ENCODE measurements at places on chromosomes 3 and 15.
A peak's percentile ranks its signal among the peaks of the same experiment; 100 is the strongest.

DNA sequence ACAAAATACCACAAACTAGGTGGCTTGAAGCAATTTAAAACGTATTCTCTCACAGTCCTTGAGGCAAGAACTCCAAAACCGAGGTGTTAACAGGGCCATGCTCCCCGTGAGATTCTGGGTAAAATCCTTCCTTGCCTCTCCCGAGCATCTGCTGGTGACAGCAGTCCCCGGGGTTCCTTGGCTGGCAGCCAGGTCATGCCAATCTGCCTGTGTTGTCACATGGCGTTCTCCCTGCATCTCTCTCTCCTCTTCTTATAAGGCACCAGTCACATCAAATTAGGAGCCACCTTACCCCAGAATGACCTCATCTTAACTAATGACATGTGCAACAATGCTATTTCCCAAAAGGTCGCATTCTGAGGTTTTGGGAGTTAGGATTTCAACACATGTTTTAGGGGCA lies 26.3 kb upstream of the LRRN1 start:
- no peak for DNase-seq

DNA sequence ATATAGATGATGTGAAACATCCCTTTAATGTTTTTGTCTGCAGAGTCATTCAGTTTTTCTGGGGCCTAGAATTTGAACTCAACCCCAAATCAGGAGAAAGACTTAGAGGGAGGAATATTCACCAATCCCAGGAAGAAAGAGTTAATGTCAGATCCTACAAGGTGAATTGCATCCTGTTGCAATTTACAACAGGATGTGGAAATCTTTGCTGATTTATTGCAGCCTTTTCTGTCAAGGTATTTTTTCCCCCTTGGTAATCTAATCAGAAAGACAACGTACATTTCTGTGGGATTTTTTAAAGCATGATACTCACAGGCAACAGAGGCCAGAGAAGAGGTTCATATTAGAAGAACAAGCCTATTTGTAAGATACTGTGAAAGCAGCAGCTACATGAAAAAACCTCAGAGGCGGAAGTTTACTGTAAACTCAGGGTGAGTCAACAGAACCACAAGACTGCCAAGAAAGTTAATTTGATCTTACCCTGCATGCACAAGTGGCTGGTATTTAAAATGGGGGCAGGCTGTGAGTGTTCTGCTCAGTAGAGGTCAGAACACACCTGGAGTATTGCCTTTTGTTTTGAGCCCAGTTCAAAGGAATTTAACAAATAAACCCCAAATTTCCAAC lies 531.9 kb downstream of the AGBL1 start:
- DNase-seq = peak; percentile 15

DNA sequence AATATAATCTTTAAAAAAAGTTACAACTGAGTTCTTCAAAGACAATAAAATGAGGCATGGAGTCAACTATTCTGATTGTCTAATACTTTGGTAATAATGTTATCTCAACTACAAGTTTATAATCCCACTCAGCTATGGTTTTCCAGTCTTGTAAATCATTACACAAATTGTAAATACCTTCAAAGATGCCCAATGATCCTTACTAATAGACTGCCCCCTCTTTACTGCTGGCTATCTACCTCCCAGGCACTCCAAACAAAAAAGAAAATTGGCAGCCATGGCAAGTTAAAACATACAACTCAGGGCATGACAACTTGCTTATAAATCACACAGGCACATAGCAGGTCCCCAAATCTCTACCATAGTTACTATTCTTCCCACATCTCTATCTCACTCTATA lies 58.5 kb downstream of the ZNF280D start:
- no peak for DNase-seq

- DNase-seq = no peak
These were observed 36.8 kb downstream of the VGLL4 start for GRCh38 chr3:11606865-11607440.

GRCh38 chr15:91561371-91562100 lies 292.0 kb upstream of the SLCO3A1 start:
- no peak for DNase-seq

DNA sequence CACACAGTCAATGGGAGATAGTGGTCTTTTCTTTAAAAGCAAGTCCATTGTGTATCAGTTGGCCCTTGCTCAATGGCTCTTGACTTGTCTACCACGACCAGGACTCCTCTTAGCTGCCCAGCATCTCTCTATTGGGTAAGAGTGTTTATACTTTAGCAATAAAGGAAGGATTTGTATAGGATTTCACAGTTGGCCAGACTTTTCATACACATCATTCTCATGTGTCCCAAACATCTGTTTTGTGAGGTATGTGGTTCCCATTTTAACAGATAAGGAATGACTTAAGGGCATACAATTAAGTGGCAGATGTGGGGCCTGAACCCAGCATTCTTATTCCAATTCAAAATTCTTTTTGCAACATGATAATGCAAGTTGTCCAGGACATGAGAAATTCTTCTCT lies 191.5 kb downstream of the CHST2 start:
- DNase-seq = no peak

DNA sequence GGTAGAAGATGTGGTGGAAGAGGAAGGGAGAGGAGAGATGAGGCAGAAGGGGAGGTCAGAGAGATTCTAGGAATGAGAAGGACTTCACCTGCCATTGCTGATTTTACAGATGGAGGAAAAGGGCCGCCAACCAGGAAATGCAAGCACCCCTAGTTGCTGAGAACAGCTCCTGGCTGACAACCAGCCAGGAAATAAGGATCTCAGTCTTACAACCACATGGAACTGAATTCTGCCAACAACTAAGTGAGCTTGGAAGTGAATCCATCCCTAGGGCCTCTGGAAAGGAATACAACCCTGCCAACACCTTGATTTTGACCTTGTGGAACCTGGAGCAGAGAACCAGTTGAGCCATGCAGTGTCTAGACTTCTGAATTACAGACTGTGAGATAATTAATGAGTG lies 86.6 kb downstream of the EDEM1 start:
- no peak for DNase-seq

GRCh38 chr3:118863731-118864322 lies 170.8 kb downstream of the IGSF11 start:
- DNase-seq = no peak

DNA sequence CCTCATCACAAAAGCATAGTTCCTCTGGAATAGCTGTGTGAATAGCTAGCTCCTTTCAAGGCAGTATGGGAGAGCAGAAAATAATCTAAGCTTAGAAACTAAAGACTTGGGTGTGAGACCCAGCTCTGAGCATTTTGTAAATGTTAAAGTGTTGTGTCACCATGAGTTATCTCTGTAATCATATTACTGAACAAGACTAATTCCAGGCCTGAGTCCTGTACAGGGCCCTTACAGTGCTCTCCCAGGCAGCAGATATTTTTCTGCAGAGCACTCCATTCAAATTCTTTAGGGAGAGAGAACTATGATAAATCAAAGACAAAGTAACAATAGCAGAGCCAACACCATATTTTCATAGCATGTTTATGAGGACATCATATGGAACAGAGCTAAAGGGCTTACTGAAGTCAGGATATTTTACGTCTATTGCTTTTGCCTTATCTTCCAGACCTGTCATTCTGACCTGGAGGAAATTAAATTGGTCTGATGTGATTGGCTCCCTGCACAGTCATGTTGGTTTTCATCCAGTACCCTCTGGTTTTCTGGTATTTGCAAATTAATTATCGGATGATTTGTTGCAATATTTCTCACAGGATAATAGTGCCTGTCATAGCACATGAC lies 172.6 kb upstream of the PPP2R3A start:
- DNase-seq = no peak

- no peak for DNase-seq
These were observed 25.0 kb upstream of the ATP1B3 start for GRCh38 chr3:141851411-141851810.

DNA sequence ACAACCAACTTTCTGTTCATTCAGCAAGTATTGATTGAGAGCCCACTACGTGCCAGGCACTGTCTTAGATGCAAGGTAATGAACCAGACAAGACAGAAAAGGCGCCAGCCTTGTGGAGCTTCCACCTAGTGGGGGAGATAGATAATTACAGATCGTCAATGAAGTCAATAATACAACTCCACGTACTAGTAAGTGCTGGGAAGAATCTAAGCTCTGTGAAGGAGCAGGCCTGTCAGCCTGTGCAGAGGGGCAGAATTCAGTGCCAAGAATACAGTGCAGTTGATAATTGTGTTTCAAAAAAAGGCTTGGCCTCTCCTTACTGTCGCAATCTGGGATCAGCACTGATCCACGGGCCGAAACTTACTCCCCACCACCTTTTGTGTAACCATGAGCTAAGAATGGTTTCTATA lies 186.3 kb downstream of the FEZF2 start:
- no peak for DNase-seq

GRCh38 chr3:45691842-45692241 lies 2.6 kb downstream of the SACM1L start:
- no peak for DNase-seq

DNA sequence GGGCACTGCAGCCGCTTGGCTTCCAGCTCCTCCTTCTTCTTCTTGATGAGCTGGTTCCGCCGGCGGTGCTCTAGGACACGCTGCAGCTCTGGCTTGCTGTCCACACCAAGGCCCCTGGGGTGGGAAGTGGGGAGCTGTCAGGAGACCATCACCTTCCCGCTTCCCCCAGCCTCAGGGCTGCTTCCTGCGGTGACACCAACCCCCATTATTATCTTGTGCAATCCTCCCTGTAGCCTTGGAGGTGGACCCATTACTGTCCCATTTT lies 10.0 kb downstream of the FAM107A start:
- no peak for DNase-seq

DNA sequence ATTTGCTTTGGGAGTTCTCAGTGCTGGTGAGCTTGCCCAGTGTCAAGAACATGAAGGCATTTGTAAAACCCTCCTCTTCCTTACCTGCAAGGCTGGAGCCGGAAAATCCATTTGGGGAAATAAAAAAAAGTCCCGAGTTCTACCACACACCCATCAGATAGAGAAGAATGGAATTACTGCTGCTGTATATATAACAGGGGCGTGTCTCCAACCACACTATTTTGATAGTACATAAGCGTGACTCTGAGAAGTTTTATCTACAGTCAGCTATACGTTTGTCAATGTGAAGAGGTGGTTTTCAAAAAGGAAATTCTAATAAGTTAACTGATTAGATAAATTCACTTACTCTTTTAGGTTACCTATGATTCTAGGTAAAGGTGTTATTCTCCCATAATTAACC lies 1.3 kb upstream of the CPA3 start:
- DNase-seq = no peak

GRCh38 chr3:32262201-32262600 lies 23.7 kb downstream of the CMTM8 start:
- DNase-seq = no peak

DNA sequence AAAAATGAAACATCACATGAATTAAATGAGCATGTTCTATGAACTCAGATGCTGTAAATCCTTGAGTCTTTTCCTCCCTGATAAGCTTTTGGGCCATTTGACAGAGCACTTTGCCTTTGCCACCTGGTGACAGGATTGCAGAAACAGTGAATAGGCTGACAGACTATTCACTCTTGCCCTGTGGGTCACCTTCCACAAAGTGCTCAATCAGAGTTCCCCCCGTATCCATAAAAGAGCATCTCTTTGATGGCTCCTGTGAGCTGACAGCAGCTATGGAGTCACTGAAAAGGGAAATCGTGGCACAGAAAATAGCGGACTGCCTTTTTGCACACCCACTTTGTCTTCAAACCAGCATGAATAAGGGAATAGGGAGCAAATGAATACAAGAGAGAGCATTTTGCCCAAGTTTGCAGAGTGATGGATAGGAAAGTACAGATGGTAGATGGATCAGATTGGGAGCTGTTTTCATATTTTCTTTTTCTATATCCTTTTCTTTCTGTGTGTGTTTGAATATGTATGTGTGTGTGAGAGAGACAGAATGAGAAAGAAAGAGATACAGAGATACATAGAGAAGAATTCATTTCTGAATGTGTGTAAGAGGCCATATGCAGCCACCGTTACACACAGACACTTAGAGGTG lies 37.8 kb upstream of the GOLM2 start:
- DNase-seq = no peak

DNA sequence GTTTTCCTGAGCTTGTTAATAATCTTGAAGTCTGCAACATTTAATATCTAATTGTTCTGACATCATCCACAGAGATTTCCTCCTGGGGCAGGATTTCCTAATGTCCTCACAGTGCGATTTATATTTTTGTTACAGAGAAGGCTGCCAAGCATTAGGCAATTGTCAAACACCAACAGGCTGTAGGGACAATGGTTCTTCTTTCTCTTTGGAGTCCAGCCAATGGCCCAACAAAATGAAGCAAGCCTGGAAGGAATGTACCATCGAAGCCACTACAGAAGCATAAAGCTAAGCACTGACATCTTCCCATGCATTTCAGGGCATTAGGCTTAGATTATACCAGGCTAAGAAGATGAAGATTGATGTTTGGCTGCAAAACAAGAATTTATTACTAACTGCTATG lies 173.0 kb upstream of the FRMD4B start:
- DNase-seq = no peak

GRCh38 chr3:193229851-193230420 lies 11.1 kb upstream of the PLAAT1 start:
- DNase-seq = no peak

DNA sequence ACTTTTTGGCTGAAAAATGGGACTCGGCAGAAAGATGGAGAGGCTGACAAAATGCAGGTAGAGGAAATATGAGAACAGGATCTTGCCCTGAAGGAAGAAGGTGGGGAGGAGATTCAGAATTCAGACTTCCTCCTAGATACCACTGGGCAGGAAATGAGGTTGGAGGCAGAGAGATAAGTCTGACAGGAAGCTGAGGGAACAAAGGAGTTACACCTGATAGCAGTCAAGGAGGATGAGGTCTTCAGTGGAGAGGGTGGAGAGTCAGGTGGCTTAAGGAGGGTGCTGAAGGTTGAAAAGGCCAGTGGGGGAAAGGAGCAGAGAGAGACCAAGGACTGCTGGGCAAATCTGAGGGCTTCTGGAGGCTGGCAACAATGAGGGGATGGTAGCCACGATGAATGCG lies 56.8 kb downstream of the CCR4 start:
- DNase-seq = no peak

DNA sequence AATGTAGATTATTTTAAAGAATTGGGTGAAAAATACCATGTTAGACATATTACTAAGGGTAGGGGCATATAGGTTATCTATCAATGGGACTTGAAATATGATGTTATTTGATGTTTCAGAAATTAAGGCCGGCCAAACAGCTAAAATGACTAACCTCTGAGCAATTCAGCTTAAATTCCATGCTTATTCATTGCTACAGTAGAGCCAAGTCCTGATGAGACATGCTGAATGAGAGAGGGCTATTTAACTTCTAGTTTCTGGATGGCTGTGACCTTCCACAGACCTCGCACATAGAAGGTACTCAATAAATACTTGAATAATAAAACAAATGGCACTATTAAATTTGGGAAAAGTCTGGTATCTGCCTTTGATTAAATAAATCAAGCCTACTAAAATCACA lies 175.6 kb upstream of the WNT5A start:
- DNase-seq = no peak

- no peak for DNase-seq
These were observed 43.1 kb downstream of the DNASE1L3 start for GRCh38 chr3:58167431-58168351.

GRCh38 chr3:105647047-105647446 lies 221.8 kb downstream of the CBLB start:
- DNase-seq = no peak

- no peak for DNase-seq
These were observed 17.4 kb upstream of the SHF start for GRCh38 chr15:45205192-45205591.

- DNase-seq = no peak
These were observed 35.3 kb downstream of the KLHL25 start for GRCh38 chr15:85759376-85759775.

Measured in stimulated activated CD8-positive, alpha-beta memory T cell treated with anti-CD3 and anti-CD28 coated beads, Interleukin-15, amount 100 ng/mL, for 4 hours (primary cell).